Foreskin keratinocyte (primary cell): ENCODE measurements at places on chromosomes 7 and 10.

DNA sequence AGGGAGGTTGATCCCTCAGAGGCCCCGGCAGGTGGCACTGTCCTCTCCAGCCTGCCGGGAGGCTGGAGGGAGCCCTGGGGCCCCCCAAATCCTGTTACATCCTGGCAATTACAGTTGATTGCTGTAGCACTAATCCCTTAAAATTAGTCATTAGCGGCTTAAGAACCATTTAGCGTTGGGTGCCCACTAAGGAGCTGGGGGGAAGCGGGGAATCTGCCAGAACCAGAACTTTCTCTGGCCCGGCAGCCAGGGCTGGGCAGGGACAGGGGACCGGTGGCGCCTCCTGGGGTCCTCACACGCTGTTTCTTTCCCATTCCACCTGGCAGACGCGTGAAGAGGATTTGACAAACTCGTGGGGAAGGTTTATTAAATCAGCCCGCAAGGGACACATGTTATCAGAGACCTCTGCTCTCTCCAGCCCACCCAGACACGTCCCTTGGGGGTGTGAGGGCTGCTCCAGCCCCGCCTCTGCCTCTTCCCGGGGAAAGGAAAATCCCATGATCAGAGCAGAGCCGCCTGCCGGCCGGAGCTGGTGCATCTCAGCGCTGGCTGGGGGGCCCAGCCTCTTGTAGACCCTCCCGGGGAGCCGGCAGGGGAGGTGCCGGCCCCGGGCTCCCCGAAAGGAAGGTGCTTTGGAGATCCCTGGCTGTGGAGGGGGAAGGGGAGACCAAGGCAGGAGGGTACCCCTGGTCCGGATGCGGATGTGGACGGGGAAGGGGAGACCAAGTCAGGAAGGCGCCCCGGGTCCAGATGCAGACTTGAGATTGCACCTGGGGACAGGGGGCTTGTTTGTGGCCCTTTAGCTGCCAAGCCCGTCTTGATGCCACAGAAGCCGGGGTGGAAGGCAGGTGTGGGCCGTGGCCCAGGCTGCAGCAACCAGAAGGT lies 142.7 kb downstream of the ELFN1 start:
- DNase-seq: no peak

- DNase-seq: no peak
Measured at GRCh38 chr10:2631557-2632205, 435.7 kb upstream of the PFKP start.

- no peak for DNase-seq
Measured at GRCh38 chr10:108130575-108130974, 966.1 kb upstream of the SORCS1 start.

DNA sequence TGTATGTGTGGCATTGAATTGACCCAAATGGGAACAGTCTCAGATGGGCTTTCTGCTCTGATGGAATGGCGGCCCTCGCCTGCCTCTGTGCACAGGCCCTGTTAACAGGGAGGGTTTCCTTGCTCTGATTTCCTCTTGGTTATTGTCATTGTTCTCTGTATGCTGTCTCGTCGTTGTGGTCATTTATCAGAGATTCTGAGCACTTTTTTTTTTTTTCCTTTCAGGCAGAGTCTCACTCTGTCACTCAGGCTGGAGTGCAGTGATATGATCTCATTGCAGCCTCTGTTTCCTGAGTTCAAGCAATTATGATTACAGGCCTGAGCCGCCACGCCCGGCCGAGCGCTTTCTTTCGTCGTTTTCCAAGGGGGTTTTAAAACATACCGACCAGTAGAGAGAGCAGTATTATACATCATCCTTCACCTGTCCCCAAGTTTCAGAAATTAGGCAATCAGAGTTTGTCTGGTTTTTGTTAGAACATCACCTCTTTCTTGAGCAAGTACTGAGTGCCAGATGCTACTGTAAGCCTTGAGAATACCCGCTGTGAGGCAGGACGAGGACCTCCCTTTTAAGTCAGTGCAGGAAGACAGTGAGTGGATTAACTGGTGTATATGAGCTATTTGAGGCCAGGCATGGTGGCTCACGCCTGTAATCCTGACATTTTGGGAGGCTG lies 6.5 kb downstream of the CHST12 start:
- no peak for DNase-seq

DNA sequence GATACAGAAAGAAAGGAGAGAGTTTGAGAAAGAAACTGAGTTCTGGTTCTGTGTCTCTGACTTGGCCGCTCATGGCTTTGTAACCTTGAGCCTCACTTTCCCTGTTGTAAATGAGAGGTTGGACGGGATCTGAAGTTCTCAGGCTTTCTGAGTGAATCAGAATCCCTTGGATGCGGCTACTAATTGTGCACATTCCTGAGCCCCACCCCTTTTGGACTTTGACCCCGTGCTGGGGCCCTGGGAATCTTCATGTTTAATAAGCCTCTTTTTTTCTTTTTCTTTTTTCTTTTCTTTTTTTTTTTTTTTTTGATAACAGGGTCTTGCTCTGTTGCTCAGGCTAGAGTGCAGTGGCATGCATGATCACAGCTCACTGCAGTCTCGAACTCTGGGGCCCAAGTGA lies 26.9 kb downstream of the SLC25A28 start:
- no peak for DNase-seq

- no peak for DNase-seq
Measured at GRCh38 chr7:81062755-81063154, 143.9 kb upstream of the SEMA3C start.

DNA sequence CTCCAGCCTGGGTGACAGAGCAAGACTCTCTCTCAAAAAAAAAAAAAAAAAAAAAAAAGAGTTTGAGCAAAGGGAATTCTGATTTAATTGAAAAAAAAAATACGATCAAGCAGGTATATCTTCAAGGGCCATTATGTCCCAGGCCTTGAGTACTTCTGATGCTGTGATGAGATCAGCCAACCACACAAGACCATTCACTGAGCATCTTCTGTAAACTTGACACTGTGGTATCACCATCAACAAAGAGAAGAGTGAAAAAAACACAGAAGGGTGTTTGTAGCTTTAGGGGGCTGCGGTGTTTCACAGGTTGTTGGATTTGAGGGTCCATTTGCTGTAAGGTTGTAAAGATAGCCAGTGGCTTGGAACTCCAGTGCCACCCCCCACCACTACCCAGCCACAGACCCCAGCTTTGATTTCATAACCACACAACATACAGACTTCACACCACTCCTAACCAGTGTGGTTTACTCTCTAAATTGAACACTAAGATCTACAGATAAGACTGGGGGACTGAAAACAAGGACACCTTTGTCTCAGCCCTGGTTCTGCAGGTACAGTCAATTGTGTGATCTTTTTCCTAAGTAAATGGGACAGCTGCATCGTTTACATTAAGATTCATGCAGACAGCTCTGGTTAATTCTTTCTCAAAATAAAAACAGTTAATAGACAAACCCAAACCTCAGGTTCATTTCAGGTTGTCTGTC lies 66.4 kb downstream of the CDC123 start:
- DNase-seq: no peak

DNA sequence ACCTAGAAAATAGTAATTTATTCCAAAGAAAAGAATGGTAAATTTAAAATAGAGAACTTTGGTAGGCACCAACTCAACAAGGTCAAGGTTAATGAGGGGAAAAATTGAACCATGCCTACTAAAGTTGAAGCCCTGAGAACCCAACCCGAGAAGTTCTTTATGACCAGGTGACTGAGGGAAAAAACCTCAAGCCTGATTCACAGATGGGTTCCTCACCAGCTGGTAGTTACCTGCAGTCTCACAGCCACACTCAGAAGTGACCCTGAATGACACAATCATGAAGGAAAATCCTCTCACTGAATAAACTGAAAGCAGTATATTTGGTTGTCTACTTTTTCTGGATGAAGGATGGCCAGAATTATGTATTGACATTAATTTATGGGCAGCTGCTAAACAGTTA lies 7.0 kb downstream of the C10orf67 start:
- DNase-seq: no peak

DNA sequence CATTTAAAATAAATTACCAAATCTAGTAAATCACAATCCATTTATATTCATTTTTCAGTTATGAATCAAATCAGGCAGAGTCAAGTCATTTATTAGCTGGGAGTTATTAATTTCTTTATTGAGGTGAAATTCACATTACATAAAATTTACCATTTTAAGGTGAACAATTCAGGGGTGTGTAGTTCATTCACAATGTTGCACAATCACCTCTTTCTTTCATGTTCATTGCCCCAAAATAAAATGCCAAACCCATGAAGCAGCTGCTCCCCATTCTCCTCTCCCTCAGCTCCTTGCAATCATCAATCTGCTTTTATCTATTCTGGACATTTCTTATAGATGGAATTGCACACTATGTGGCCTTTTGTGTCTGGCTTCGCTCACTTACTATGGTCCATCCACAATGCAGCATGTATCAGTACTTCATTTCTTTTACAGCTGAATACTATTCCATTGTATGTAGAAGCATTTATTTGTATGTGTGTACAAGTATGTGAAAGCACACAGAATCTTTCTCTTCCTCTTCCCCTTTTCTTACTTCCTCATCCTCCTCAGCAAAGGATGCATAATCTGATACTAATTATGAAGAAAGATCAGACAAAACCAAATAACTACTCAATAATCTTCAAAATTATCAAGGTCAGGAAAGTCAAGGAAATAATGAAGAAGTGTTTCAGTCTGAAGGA lies 60.6 kb downstream of the LMBR1 start:
- DNase-seq: no peak

DNA sequence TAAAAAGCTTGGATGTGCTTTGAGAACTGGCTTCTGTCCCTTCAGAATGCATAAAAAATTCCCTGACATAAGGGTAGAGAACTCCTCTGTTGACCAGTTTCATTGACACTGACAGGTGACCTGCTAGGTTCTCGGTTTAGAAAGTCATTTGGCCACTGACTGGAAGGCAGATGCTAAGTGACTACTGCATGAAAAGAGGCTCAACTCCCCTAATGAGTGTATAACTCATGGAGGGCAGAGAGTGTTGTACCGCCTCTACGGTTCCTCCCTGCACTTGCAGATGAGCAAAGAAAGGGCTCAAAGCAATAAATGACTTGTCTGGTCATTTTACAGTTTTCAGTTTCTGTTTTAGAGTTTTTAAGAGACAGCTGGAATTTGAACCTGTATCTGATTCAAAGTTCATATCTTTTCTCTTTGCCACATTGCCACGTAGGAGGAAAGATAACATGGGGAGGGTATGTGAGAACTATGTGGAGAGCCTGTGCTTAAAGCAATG lies 2.9 kb upstream of the FGL2 start:
- DNase-seq: no peak

DNA sequence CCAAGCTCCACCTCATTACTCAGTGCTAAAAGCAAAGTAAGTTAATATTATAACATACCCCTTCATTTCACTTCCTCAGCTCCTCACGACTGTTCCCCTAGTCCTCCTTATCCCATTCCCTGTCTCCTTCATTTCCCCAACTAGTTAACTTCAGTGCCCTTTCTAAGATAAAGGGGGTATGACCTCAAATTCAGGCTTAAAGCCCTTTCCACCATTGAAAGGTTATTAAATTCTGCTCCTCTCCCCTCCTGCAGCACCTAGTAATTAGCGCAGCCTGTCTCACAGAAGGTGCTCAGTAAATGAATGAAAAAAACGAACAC lies 1.0 kb downstream of the CRPPA start:
- DNase-seq: no peak

DNA sequence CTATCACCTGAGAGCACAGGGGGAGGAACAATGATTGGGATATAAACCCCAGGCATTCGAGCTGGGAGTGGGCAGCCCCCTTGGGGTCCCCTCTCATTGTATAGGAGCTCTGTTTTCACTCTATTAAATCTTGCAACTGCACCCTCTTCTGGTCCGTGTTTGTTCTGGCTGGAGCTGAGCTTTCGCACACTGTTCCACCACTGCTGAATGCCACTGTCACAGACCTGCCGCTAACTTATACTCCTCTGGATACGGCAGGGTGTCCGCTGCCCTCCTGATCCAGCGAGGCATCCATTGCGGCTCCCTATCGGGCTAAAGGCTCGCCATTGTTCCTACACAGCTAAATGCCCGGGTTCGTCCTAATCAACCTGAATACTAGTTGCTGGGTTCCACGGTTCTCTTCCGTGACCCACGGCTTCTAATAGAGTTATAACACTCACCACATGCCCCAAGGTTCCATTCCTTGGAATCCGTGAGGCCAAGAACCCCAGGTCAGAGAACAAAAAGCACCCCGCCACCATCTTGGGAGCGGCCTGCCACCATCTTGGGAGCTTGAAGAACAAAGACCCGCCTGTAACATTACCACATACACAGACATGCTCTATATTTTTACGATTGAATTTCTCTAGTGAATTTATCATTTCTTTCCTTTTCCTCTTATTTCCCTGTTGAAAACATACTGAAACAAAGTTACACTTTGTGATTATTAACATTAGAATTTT lies 9.0 kb downstream of the ZWINT start:
- DNase-seq: no peak

DNA sequence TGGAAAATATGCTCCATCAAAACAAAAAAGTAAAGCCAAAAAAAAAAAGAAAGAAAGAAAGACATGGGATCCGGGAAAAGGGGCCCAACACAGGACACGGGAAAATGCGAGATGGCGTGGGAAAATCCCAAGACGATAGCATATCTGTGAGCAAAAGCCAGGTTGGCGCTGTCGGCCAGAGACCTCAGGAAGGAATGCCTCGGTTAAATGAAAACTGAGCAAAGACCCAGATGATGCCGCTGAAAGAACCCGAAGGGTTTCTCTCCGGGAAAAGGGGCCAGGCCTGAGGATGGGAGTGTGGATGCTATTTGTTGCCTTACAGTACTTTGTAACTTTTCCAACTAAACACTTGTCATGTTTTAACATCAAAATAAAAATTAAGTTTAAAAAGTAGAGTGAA lies 49.5 kb upstream of the PPP2R2D start:
- DNase-seq: no peak

- no peak for DNase-seq
Measured at GRCh38 chr7:54885285-54885684, 126.3 kb upstream of the SEC61G start.

DNA sequence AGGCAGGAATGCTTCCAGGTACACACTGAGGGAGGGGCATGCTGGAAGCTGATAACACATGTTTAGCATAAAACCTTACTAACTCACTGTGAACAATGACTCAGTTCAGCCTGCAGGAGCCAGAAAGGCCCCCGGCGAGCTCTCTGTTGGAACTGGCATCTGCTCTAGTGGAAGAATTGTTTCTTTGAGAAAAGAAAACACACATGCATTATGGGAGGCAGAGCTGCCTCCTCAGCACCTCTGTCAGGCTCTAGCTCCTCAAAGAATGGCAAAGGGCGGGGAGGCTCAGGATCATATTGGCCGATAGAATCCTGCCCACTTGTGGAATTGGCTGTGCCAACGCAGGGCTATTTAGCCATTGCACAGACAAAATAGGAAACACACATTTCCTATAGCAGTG lies 338.3 kb downstream of the CXCL12 start:
- DNase-seq: peak; percentile 73

- no peak for DNase-seq
Measured at GRCh38 chr7:71925663-71926062, 486.5 kb downstream of the CALN1 start.

GRCh38 chr10:43249962-43250614 lies 16.8 kb downstream of the RASGEF1A start:
- DNase-seq: no peak

DNA sequence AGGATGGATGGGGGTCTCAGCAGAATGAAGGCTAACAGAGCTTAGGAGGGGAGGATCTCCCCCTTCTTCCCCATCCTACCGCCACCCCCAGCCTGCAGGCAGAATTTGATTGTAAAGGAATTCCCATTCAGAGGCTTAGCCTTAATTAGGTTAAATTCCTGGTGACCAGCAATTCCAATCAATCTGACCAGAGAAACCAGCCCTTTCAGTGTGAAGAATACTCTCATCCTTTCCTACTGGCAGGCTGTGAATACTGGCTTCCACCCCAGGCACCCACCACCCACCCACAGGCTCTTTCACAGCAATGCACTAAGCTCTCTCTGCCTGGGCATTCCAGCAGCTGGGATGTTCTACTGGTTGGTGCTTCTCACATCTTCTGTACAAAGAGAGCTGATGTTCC lies 137.9 kb upstream of the LYZL1 start:
- no peak for DNase-seq
